ENCODE measurements at places on chromosomes 16 and 17.

DNA sequence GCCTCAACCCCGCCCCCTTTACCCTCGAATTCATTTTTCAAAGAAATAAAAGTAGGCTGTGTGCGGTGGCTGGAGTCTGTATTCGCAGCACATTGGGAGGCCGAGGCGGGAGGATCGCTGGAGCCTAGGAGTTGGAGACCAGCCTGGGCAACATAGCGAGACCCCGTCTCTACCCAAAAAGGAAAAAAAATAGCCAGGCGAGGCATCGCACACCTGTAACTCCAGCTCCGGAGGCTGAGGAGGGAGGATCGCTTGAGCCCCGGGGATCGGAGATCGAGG, 671 bp upstream of the TOP2A start:
- no peak for DNase-seq

GRCh38 chr17:44209786-44210341, 9.6 kb downstream of the UBTF start:
- no peak for DNase-seq

GRCh38 chr17:37650419-37651003, 7.3 kb upstream of the DDX52 start:
- no peak for DNase-seq

- no peak for DNase-seq
These were observed 10.2 kb downstream of the RAB11FIP4 start for GRCh38 chr17:31401456-31402254.

GRCh38 chr16:55272744-55273143, 51.3 kb upstream of the IRX6 start:
- DNase-seq = no peak

DNA sequence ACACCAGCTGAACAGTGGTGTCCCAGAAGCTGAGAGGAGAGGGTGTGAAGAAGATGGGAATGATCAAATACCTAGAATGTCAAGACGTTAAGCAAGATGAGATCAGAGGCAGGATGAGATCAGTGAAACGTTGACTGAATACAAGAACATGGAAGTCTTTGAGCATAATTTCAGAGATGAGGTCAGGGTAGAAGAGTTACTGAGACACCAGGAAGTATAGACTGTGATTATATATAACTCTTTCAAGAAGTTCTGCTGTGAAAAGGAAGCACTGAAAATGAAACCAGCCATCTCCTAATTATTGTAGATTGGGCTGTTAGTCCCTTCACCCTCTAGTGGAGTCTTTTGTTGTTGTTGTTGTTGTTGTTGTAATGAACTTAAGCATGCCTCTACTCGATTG, 9.1 kb downstream of the SHCBP1 start:
- DNase-seq = no peak

- no peak for DNase-seq
These were observed 98.5 kb downstream of the ZNF778 start for GRCh38 chr16:89315791-89316581.

GRCh38 chr16:56691885-56692284, 9.6 kb downstream of the MT1X start:
- no peak for DNase-seq

DNA sequence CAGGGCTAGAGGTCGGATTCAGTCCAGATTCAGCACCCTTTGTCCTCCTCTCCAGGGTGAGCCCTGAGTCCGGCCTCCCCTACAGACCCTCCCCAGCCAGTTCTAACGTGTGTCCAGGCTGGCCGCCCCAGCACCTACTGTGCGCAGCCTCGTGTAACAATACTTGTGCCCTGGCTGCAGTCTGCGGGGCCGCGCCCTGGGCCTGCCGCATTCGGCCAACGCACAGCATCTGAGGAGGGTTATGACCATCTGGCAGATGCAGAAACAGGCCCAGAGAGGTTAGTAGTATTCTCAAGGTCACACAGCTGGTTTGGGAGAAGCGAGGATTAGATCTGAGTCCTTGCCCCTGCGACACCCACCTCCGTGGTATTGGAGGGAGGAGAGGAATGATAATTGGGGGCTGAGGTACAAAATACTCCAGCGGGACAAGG, 968 bp downstream of the RIPOR1 start:
- DNase-seq = no peak

GRCh38 chr16:73878611-73879010, 418.0 kb upstream of the PSMD7 start:
- DNase-seq = no peak

GRCh38 chr16:4011225-4011939, 104.9 kb downstream of the ADCY9 start:
- DNase-seq = no peak

- no peak for DNase-seq
These were observed 14.7 kb downstream of the LRRC75A start for GRCh38 chr17:16477255-16477654.

DNA sequence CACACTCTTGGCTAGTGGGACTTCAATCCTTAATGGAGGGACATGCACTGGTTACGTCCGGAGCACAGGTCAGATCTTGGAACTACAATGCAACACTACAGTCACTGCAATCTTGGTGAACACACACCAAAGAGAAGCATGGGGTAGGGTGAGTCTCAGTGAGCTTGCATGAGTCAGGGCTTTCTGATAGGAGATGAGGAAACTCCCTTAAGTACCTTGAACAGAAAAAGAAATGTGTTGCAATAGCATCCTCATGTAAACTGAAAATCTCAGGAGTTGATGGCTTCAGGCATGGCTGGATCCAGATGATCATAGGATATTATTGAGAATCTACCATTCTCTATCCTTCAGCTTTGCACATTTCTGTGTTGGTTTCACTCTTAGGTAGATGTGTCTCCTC, 54.1 kb downstream of the CES1 start:
- DNase-seq = no peak

All from occipital lobe (tissue), 3 donors.